Bronchial epithelial cell (primary cell): ENCODE measurements at places on chromosomes 6 and 20.

DNA sequence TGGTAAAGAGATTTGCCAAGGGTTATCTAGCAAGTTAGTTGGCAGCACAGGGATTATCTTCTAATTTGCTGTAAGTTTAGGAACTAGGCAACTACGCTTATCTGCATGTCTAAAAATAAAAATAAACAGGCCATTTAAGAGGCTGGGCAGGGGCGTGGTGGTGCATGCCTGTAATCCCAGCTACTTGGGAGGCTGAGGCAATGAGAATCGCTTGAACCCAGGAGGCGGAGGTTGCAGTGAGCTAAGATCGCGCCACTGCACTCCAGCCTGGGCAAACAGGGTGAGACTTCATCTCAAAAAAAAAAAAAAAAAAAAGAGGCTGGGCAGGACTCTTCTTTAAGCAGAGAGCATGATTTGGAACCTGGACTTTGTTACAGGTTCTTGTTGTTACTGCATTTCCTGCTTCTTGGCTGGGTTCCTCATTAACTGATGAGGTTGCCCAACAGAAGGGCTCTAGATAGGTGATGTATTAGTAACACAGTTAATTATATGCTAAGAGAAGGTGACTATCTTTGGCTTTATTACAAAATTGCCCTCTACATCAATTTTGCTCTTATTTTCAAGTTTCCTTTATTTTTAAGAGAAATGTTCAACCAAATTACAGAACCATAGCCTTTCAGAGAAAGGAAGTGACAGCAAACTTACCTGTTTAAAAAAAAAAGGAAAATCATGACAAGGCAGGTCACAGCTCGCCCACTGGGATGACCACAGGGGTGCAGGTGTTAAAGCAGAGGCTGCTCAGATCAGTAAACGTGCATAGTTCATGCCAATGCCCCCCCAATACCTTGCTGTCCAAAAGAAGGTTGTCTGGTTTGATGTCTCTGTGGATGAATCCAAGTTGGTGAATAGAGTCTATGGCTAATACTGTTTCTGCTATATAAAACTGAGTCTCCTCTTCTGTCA lies 32.5 kb downstream of the STK38 start:
- DNase-seq: peak; percentile 69

DNA sequence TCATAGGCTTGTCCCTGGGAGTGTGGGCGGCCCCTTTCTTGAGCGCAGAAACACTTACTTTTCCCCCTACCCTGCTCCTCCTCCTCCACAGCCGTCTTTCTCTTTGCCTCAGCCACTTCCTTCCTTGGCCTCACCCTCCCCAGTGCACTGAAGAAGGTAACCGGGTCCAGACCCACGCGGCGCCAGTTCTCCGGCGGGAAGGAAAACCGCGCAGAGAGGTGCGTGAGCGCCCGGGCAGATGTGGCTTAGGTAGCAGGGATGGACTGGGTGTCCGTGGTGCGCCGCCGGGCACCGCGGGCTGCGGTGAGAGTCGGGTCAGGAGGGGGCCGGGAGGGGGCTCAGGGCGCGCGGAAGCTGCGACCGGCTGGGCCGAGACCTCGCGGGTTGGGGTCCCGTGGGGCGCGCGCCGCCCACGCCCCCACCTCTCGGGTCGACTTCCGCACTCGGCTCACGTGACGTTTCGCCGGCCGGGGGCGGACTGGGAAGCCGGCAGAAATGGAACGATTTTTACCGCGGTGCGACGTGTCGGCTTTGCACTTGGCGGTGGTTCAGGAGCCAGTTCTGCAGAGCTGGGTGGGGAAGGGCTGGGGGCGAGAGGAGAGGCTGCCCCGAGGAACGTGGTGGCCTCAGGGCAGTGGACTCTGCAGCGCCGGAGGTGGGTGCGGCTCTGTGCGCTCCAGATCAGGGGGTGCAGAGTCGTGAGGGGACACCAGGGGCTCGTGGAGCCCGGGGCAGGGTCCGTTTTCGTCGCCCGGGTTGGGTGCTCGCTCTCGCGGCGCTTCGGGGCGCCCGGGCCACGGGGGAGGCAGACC lies at the start of gene ABRACL:
Gene ABRACL, plus strand, starts transcription at position 88 of the 812 bp plus-strand sequence. CDS start 5,416 bp downstream, outside the sequence.
- DNase-seq: no peak

- no peak for DNase-seq
Measured at GRCh38 chr6:105691971-105692370, 289.1 kb upstream of the PREP start.

DNA sequence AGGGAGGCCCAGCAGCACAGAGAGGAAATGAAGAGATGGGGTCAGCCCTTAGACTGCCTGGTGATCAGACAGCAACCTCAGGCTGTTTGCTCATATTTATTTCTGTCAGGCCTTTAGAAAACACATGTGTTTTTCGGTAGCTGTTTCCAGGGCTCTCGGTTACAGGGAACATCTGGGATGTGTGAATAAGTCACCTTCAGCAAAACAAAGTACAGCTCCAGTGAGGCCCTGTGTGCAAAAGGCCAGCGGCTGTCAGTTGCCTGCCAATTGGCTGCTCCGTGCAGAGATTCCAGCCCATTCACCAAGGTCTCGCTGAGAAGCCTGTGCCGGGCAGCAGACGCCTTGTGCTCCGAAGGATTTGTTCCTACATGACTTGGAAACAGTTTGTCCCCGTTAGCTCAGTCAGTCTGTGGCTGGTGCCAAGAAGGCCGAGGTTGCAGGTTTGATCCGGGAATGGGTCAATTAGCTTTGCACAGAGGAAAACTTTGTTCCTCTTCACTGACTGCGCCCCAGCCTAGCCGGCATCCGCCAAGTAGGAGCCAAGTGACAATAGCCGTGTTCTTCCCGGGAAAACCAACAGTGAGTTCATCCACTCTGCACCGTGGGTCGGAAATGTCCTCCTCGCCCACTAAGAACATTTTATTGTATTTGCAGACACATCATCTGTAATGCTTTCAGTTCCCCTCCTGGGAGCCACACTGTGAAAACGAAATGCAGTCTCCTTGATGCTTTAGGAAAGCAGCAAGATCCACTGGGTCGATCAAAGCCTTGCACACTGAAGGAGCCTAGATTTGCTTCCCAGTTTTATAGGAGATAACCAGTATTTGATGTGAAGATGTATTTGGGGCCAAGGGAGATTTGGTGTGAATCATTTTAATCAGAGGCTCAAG lies 315.4 kb upstream of the CDYL start:
- peak; percentile 31 for DNase-seq

- DNase-seq: no peak
Measured at GRCh38 chr20:14757728-14758127, 420.3 kb upstream of the FLRT3 start.

DNA sequence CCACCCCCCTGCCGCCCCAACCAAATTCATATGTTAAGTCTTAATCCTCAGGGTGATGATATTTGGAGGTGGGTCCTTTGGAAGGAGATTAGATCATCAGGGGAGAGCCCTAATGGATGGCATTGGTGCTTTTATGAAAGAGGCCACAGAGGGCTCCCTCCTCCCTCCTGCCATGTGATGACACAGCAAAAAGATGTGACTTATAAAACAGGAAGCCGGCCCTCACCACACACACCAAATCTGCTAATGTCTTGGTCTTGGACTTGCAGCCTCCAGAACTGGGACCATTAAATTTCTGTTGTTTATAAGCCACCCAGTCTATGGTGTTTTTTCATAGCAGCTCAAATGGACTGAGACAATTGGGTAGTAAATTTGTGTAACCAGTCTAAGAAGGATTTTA lies 176.3 kb downstream of the ADGRG6 start:
- DNase-seq: peak; percentile 70

- DNase-seq: peak; percentile 43
Measured at GRCh38 chr20:57514273-57514751, 10.6 kb downstream of the CTCFL start.

DNA sequence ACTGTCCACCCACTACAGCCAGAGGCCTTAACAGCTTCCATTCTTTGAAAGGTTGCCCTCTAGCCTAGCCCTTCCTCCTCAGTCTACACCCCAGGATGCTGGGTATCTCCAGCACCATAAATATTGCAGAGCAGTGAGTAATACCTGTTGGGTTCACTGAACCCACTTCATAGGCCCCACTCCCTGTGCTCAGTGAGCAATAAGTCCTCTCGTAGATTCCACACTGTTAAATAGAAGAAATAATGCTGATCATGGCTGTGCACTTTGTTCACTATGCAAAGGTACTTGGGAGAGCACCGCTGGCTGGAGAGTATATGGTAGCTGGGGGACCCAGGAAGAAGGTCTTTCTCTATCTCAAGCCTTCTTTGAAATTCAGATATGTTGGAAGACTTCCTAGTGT lies 87.3 kb downstream of the RSPH3 start:
- no peak for DNase-seq

GRCh38 chr20:25459916-25460535 lies 52.6 kb downstream of the GINS1 start:
- no peak for DNase-seq

DNA sequence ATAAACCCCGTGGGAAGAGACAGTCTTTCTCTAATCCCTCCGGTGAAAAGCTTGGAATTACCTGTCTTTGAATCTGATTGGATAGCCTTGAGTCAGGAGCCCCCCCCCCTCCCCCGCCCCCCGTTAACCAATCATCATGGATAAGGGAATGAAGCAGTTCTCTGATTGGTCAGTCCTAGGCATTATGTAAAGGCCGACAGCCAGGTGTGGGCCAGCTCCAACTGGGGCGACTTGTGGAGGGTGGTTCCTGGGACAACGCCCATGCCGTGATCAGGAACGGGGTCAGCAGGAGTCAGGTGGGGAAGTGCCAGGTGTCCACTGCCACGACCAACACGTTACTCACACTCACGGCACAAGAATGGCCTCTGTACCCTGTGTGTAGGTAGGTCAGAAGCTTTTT lies 406.8 kb upstream of the SULF2 start:
- no peak for DNase-seq

DNA sequence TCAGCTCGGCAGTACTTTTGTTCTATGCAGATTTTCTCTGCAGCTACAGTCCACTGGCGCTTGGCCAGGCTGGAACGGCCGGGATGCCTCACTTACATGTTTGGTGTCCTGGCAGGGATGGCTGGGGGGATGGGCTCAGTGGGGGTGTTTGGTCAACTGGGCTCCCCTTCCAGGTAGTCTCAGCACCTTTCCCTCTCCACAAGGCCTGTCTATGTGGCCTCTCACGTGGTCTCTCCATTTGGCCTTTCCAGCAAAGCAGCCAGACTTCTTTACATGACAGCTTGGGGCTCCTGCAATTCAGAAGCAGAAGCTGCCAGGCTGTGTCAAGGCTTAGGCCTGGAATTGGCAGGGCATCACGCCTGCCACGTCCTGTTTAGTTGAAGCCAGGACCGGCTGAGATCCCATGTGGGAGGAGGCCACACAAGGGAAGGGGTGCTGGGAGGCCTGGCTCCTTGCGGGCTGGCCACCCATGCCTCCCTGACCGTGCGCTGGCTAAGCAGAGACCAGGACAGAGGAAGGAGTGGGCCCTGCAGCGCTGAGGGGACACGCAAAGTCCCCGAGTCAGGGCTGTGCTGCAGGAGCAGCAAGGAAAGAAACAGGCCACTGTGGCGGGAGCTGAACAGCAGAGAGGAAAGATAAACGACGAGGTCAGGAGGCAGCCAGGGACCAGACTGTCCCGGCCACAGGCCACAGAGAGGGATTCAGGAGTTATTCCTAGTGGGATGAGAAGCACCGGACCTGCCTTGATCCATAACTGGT lies 38.9 kb downstream of the MGME1 start:
- DNase-seq: no peak

- no peak for DNase-seq
Measured at GRCh38 chr20:38075161-38075998, 41.8 kb downstream of the RPRD1B start.

DNA sequence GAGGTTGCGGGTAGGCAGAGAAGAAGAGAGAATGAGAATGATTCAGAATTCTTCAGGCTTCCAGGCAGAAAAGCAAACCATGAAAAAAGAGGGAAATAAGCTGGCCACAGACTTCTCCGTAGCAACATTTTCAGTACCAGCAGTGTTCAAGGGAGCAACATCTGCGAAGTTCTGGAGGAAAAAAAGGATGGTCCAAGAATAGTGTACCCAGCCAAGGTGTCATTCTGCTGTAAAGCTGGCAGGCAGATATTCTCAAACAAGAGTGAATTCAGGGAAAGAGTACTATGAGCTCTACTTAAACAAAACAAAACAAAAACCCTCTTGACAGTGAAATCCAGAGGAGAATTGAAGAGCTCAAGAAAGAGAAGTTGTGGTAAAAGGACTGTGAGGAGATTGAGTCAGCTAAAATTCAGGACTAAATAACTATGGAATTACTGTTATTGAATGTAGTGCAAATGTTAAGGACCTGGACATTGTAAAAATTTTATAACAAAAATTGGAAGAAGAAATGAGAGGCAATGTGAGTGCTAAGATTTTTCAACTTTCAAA lies 86.5 kb downstream of the ATRN start:
- no peak for DNase-seq

- DNase-seq: peak; percentile 55
Measured at GRCh38 chr6:87706187-87706966, 4.3 kb upstream of the AKIRIN2 start.

- DNase-seq: peak; percentile 47
Measured at GRCh38 chr6:17018425-17018824, 83.4 kb upstream of the STMND1 start.

DNA sequence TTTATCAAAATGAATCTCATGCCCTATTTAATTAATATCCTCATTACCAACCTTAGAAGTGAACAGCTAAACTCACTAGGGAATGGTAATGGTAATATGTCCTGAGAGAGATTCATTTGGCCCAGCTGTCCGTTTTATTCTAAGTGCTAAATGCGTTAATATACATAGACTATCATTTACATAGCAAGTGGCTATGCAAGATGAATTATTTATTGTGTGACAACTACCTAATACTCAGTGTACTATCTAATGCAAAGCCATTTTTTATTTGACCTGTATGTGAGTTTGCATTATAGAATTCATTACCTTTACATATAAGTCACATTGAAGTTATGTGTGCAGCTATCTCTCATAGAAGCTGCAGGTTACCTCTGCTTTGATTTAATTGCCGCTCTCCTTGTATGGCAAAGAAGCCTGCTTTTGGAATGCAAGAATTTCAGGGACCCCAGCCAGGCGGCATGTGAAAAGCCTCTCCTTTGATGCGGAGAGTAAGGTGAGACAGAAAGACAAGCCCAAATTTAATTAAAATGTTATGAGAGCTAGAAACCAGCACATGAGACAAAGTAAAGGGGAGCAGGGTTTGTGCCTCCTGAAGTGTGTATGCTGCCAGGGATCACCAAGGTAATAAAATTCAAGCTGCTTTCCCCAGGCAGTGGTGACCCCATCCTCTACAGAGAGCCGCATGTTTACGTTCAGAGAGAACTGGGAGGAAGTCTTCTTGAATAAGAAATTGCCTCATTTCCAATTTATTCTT lies 693.0 kb upstream of the MAP3K7 start:
- no peak for DNase-seq

DNA sequence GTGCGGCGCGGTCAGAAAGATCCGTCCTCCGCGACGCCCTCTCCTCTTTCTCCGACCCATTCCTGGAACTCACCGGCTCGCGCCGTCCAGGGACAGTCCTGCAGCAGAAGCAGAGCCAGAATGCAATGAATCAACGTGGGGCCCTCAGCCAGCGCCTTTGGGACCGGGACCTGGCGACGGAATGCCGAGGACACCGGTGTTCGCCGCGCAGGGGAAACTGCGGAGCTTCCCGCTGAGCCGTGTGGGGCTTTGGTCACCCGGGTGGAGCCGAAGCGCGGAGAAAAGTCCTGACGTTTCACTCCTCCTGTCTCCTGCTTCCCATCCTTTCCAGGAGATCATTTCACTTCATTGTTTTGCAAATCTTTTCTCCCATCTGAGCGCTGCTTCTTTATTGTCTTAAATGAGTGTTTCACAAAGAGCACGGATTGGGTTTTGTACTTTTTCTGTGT lies 26.5 kb downstream of the ULBP1 start:
- no peak for DNase-seq
